RPMI7951 (cell line): ENCODE measurements at places on chromosomes 1 and 21.

- no peak for DNase-seq
Measured at GRCh38 chr1:50268049-50268448, 155.2 kb downstream of the DMRTA2 start.

GRCh38 chr1:230594214-230594773 lies 48.0 kb upstream of the COG2 start:
- no peak for DNase-seq

DNA sequence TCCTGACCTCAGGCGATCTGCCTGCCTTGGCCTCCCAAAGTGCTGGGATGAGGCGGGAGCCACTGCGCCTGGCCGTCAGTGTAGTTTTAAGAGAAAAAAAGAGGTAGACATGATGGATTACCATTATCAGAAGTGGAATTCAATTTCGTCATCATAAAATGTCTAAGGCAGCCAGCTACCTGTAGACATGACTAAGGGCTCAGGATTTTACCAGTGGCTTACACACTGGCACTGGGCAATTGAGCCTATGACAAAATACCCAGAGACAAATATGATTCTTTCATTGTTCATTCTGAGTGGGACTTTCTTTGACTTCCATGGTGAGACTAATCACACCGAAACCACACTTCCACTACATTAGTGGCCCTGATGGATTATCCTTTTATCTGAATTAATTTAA lies 181.5 kb downstream of the GABPA start:
- no peak for DNase-seq

- DNase-seq, result no peak
Measured at GRCh38 chr1:9062846-9063245, 6.6 kb downstream of the SLC2A5 start.

DNA sequence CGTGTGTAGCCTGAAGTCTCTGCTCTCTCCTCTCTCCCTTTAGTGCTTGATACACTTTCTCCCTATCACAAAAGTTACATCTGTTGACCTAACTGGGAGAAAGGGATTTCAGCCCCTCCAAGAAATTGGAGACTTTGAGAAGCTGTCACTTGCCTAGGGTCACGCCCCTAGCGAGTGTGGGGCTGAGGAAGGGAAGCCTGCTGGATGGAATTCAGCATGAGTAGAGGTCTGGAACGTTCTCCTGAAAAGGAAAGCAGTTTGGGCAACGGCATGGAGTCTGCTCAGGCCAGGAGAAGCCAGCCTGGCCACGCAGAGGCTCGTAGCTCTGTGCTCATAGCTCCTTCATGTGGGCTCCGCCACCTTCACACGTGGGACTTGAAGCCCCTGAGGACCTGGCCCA lies 22.4 kb downstream of the COL16A1 start:
- no peak for DNase-seq

DNA sequence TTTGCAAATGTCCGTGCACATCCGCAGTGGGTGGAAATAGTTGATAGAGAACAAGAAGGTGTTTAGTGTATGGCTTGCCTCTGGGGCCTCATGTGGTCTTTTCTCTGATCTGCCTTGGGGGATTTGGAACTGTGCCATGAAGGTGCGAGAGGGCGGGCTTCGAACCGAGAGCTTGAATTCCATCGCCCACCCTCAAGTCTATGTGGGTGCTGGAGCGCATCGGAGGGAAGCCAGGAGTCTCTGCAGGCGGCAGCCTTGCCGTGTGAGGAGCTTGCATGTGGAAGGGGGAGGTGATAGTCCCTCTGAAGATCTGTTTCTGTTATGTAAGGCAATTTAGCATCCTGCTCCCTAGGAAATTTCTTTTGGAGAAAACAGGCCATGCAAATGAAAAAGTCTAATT lies 119.6 kb downstream of the HUNK start:
- DNase-seq, result no peak

GRCh38 chr1:53334312-53334711 lies 6.4 kb upstream of the LRP8 start:
- no peak for DNase-seq
